ENCODE measurements at places on chromosomes 5 and 9.

GRCh38 chr5:84568171-84568570 is 183.5 kb upstream of the EDIL3 start:
- DNase-seq: no peak

DNA sequence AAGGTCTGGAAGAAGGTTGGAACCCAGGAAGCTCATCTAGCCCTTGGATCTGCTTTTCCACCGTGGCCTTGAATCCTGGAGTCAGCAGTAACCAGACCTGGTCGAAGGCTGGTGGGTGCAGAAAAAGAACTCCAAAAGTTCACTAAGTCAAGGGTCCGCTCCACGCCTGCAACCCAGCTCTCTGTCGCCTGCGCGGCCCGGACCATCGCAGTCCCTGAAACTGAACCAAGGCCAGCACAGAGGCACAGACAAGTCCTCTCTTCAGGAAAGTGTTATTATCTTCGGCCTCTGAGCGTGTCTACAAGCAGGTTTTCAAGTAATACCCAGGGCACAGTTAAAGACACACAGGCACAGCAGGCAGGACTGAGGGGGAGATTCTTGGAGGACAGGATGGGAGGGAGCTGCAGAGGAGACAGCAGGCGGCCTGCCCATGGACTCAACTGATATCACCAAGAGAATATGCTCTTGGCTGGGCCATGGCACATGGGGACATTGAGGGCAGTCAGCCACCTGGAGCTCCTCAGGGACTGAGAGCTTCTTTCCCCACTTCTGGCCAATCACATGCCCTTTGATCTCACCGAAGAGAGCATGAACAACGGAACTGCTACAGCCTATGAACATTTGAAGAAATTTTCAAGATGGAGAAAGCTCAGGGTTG is 45.8 kb upstream of the SEMA4D start:
- no peak for DNase-seq

DNA sequence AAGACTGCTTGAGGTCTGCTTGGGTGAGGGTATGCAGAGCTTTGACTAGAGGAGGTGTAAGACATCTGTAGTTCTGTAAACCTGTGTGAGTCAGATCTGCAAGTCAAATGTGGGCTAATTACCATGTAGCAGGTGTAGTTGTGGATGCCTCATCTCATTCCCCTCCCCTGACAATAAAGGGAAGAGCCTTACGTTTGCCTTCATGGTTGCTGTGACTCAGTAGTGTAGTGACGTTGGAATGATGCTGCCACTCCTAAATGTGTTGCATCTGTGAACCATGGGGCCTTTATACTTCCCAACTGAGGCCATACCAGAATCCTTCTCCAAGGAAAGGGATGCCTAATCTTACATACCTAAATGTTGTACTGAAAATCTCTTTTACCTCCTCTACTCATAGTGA is 26.0 kb downstream of the PRDM6 start:
- no peak for DNase-seq

DNA sequence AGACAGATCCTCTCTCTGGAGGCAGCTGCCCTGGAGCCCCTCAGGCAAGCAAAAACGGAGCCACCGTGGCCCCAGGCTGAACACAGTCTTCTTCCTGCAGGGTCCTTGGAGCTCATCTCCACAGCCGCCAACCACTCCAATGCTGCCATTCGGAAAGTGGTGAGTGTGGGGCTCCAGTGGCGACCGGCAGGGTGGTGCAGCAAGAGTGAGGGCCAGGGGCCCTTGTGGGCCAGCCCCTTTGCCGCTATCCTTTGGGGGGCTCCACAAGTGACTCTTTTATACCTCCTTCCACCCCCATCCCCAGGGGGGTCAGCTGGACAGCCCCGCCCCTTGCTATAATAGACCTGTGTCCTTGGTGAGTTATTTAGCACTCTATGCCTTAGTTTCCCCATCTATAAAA is 47.4 kb upstream of the SUSD3 start:
- DNase-seq: no peak

DNA sequence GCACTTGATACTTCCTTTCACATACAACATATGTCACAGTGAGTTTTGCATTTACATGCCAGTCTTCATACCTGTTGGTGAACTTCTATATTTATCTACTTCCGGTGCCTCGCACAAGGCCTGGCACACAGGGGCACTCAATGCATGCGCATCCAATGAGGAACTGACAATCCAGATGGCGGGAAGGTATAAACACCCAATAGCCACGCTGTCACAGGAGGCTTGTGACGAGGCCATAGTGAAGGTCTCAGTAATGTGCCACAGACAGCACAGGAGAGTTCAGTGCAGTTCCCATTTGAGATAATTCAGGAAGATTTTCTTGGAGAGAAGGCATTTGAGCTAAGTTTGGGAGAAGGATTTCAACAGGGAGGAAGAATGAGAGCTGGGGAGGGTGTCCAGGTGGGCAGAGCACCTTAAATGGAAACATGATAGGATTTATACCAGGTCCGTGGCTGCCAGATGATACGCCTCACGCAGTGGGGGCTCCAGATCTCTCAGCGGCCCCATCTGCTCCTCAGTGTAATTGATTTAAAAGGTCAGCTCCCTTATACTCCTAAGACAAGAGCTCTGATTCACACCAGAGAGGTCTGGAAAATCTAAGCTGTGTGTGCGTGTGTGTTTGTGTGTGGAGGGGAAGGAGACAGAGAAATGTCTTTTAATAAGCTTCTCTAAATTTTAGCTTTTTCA is 206.2 kb downstream of the DCP2 start:
- DNase-seq: no peak

- DNase-seq: no peak
Observed at GRCh38 chr9:127733614-127734013, 1.5 kb downstream of the TOR2A start.

GRCh38 chr9:136110082-136111061 is 8.3 kb downstream of the TMEM250 start:
- peak; percentile 76 for DNase-seq

- peak; percentile 91 for DNase-seq
Observed at GRCh38 chr5:139774980-139775661, 20.5 kb upstream of the PSD2 start.

All from hematopoietic multipotent progenitor cell treated with erythropoietin and hydrocortisone succinate and interleukin-3 and kit ligand, for 4 days (in vitro differentiated cells).